ENCODE measurements at places on chromosomes 3 and 15. TPM values are rescaled to one million over a fixed set of nuclear protein-coding genes. Genes with fewer than 3 reads are reported as not detected.

GRCh38 chr15:66389859-66390381 lies 3.2 kb downstream of the MAP2K1 start:
- no peak for DNase-seq

DNA sequence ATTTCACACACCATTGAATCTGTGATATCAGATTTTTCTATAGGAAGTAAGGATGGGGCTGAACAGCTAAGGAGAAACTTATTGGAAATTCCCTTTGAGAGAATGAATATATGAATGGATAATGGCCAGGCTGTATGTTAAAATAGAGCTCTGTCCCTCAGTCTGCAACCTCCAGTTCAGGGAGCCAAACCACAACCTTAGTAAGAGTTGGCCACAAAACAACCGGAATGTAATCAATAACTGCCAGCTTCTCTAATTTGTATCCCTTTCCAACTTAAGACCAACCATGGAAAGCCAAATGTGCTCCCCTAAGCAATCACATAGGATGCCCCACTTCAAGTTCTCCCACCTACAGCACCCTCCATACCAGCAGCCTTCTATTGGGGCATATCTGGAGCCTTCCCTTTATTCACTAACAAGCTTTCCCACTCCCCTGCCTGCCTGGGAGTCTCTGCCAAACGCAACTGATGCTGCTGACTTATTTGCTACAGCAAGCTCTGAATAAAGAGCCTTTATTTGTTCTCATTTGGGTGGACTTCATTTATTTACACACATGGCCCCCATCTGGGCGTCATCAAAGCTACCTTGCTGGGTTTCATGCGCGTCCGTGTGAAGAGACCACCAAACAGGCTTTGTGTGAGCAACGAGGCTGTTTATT lies 75.4 kb upstream of the LARS2 start:
- DNase-seq: no peak

GRCh38 chr3:138043266-138044029 lies 33.5 kb downstream of the CLDN18 start:
- DNase-seq: peak; percentile 82

DNA sequence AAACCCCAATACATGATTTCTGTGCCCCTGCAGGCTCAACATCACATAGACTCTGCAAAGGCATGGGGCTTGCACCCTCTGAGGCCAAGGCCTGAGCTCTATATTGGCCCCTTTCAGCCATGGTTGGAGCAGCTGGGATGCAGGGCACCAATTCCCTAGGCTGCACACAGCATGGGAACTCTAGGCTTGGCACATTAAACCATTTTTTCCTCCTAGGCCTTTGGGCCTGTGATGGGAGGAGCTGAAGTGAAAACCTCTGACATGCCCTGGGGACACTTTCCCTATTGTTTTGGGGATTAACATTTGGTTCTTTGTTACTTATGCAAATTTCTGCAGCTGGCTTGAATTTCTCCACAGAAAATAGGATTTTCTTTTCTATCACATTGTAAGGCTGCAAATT lies 1629.5 kb downstream of the OTOL1 start:
- DNase-seq: no peak

DNA sequence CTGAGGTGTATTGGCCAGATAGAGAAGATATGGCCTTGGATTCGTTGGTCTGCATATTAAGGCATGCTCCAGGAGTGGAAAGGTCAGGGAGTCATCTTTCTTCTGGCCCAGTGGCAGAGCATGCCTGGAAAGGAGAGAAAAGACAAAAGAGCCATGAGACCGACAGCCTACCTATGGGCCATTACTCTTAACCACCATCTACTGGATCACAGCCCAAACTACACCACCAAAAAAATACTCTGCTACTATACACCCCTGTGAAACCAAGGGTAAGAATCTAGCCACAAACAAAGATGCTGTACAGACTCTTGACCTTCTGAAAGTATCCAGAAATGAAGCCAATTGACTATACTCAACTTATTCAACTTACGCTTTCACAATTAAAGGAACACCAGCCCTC lies 96.1 kb upstream of the PLSCR5 start:
- no peak for DNase-seq

DISP2 gene
- 1.2 TPM for total RNA-seq

- no peak for DNase-seq
Observed at GRCh38 chr3:50194903-50195500, 3.6 kb downstream of the GNAT1 start.

DNA sequence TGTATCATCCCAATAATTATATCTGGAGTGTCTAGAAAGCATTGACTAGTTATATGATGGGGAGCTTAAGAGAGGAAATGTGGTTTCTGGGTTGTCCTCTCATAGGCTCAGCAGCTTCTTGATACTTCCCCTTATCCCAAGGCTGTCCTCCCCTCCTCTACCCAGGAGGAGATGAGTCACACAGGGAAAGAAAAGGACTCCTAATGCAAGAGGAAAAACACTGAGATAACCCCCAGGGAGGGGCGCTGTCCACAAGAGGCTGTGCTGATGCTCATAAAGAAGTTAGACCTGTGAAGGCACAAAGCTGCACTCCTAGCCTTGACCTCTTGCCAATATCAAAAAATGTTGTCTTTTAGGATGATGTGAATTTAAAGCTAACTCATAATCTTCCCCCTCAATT lies 28.8 kb upstream of the GYG1 start:
- peak; percentile 81 for DNase-seq

- no peak for DNase-seq
Observed at GRCh38 chr15:83115831-83116565, 8.6 kb downstream of the TM6SF1 start.

DNA sequence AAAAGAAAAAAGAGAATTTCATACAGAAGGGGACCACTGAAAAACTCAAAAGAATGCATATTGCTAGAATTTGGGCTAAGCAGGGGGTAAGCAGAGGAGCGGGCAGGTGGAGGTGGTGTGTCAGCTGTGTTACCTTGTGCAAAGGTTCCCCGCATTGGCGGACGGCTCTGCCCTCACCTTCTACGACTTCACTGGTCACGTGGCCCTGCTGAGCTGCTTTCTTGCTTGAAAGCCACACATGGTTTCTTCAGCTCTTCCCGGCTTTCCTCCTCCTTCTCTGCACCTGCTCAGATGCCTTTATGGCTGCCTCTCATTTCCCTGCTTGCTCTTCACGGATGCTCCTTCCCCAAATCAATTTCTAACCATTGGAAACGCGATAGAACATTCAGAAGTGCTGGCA lies 30.5 kb downstream of the FAH start:
- DNase-seq: no peak

CLRN1 gene
- total RNA-seq: not detected

GRCh38 chr3:100073714-100074307 lies 40.5 kb downstream of the FILIP1L start:
- DNase-seq: no peak

DNA sequence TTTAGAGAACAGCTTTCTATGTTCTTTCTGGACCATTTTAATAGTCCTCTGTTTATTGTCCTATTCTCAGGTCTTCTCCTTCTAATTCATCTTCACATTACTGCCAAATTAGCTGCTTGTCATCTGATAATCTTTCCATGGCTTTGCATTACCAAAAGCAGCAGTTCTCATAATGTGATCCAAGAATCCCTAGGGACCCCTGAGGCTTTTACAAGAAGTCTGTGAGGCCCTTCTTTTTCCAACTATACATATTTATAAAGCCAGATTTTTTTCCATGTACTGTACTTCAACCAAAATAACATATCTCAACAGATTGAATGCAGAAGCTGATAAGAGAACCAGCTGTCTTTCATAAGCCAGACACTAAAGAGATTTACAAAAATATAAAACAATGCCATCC lies 162.5 kb upstream of the BFSP2 start:
- peak; percentile 29 for DNase-seq

AMOTL2 gene
- total RNA-seq: 82.3 TPM

GRCh38 chr3:17810759-17811158 lies 68.3 kb upstream of the TBC1D5 start:
- peak; percentile 32 for DNase-seq

- DNase-seq: peak; percentile 93
Observed at GRCh38 chr3:149812606-149813366, at the start of gene RNF13. TSS of gene RNF13 (plus strand) at chr3:149813215. CDS start at chr3:149846027, 32,812 bp downstream.

SLC22A14 gene
- not detected for total RNA-seq

DNA sequence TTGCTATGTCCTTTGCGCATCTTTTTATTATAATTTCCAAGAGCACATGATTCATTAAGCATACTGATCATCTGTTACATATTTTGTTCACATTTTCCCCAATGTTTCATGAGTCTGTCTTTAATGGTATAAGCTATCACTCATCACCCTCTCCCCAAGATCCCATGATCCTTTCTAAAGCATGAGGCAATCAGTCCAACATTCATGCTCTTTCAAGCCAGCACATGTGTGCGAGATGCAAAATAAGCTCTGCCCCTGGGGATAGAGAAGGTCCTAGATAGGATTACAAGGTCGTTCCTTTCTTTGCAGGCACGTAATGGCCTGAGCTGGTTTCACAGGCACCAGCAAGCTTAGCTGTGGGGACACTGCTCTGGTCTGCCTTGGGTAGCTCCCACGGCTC lies 32.2 kb upstream of the B3GNT5 start:
- peak; percentile 19 for DNase-seq

DNA sequence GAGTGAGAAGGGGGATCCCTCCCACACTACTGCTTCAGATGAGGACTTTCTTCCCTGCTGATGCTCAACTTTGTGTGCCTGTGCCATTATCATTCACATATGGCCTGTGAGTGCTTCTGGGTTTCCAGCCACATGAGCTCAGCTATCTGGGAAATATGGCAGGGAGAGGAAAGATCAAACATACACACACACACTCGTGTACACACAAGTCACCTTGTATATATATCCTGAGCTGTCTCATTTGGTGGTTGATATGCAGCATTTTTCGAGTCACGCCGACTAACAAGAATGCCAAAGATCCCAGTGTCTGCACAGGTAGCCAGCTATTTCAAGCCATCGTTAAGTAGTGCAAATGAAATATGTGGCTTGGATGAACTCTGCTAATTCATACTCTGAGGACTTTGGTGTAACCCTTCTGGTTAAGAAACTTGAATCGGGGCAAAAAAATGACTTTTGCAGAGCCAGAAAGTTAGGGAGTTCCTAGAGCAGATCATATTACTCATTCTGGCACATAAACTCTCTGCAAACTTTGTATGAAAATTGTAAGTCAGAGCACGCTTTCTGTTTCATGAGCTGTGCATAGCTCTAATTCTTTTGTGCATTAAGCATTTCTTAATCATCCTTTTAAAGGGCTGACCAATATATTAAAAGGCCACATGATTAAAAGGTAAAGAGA lies 24.9 kb upstream of the WNT5A start:
- peak; percentile 36 for DNase-seq

FBXW12 gene
- total RNA-seq: not detected

Measured in LHCN-M2 (cell line).